ENCODE measurements at places on chromosomes 4 and X.
A peak's percentile ranks its signal among the peaks of the same experiment; 100 is the strongest.

- no peak for DNase-seq
Measured at GRCh38 chr4:81422595-81422994, 49.1 kb downstream of the RASGEF1B start.

- DNase-seq = peak; percentile 30
Measured at GRCh38 chr4:165458471-165458870, 79.7 kb downstream of the CPE start.

DNA sequence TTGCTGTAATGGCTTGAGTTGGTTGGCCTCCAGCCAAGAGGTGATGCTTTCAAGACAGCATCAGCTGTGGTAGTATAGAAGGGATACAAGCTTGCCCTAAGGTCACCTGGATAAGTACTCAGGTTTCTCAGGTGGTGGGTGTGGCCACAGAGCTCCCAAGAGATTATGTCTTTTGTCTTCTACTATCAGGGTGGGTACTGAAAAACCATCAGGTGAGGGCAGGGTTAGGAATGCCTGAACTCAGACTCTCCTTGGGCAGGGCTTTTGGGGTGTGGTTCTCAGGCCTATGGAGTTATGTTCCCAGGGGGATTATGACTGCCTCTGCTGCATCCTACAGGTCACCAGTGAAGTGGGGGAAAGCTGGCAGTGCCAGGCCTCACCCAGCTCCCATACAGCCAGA lies 654.6 kb upstream of the GALNT7 start:
- DNase-seq = no peak

DNA sequence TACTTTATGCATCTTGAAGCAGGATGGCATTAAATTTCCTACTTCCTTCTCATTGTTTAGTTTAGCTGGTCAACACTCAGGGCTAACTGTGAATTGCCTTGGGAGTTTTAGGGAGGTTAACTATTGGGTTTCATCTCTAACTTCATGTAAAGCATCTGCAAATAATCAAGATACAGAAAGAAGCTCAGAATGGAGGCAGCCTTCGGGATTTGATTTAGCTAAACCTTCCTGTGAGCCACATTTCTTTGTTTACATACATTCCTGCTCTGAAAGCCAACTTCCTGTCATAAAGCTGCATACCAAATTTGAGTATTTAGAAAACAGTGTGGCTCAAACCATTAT lies 131.7 kb upstream of the PCDH18 start:
- peak; percentile 33 for DNase-seq

DNA sequence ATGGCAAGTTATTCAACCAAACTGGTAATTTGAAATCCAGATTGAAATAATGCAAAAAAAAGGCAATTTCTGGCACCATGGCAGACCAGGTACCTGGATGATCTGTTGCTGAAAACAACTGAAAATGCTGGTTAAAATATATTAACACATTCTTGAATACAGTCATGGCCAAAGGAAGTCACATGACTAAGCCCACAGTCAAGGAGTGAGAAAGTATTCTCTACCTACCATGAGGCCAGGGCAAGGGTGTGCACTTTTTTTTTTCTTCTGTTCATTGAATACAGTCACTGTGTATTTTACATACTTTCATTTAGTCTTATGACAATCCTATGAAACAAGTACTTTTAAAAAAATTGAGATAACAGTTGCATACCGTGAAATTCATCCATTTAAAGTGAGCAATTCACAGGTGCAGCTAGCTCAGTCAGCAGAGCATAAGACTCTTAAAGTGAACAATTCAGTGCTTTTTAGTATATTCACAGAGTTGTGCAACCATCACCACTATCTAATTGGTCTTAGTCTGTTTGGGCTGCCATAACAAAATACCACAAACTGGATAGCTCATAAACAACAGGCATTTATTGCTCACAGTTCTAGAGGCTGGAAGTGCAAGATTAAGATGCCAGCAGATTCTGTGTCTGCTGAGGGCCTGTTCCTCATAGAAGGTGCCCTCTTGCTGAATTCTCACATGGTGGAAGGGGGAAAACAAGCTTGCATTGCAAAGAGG lies 4.8 kb upstream of the MPP1 start:
- DNase-seq = no peak

GRCh38 chr4:109649872-109650271 lies 53.4 kb downstream of the CASP6 start:
- DNase-seq = no peak

DNA sequence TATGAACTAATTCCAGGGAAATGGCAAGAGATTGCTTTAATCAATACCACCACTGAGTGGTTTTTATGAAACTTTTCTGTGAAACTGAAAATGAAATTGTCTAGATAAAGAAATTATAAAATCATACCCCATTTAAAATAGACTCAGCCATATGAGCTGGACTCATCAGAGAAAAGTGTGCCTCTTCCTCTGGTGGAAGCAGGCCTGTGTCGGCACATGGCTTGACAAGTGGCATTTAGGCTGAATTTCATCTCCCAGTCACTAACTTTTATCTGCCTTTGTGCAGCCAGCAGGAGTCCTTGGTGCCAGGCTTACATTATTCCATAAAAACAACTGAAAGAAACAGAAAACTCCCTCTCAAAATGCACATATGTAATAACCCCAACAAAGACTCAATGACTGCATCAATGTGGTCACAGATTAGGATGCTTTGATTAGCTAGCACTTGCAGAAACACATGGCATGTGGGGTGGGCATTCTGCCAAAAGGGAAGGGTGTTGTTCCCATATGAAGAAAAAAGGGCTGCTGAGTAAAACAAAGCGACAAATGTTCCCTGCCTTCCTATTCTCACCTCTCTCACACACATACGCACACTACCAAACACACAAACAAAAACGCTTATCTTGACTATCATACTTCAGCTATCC lies 232.3 kb downstream of the PABPC4L start:
- peak; percentile 1 for DNase-seq

DNA sequence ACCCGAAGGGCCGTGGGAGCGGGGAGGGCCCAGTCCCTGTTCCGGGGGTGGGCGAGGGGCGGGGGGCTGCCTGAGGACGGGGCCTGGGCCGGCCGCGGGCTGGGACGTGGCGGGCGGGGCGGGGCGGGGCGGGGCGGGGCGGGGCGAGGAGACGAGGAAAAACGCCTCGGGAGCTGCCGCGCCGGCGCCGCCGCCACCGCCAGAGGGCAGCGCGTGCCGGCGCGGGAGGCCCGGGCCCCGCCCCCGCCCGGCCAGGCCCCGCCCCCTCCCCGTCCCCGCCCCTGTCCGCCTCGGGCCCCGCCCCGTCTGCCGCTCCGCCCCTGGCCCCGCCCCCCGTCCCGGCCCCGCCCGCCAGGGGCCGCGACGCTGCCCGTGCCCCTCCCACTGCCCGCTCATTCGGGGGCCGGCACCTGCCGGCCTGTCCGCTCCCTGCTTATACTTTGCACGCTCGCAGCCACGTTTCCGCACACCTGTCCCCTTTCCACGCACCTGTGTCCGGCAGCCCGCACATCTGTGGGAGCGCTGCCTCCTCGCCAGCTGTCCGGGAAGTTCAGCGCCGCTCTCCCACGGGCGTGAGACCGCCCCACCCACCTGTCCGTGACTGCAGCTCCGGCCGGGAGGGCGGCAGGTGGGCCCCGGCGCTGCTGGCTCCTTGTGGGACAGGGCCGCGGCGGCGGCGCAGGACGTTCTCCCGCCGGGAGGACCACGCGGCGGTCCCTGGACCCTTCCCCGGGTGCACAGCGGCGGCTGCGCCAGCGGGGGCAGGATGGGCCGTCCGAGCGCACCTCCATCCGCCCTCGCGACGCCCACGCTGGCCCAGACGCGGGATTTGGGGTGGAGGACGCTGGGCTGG lies 1.7 kb upstream of the FGFRL1 start:
- DNase-seq = peak; percentile 95

GRCh38 chr4:139746431-139747171 lies 81.0 kb downstream of the MGST2 start:
- no peak for DNase-seq

GRCh38 chr4:88240297-88240714 lies 44.1 kb downstream of the PPM1K start:
- DNase-seq = no peak

DNA sequence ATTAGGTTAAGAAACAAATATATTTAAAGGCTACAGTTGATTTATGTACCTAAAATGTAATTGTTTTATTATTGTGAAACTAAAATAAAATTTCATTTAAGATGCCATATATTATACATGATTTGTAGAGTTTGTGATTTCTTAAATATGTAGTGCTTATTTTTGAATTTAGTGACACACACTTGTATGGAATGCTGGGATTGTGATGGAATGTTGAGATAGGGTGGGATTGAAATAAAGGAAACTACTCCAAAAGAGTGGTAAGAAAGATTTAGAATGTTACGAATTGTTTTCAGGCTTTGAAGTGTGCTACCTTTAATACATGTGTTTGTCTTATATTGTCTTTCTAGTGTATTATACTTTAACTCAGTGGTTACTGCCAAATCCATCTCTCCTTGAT lies 330.3 kb upstream of the PITX2 start:
- no peak for DNase-seq

DNA sequence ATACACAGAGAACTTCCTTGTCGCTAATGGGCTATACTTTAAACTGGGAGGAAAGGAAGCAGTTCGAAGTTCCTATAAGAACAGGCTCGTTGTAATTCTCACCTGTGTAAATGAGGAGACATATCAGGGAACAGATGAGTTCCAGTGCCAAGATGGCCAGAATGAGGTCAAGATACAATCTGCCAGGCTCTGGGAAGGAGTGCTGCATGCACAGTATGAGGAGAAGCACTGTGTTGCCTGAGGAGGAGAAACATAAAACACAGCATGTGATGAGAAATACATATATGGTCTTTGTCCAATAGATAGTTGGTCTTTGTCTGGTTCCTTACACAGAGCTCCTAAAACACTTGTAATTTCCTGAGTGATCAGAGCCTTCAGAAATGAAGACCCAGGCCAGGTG lies 24.3 kb downstream of the TMEM192 start:
- no peak for DNase-seq

GRCh38 chrX:2889045-2889605 lies 40.0 kb downstream of the ARSD start:
- no peak for DNase-seq

GRCh38 chr4:126869967-126870366 lies 762.8 kb upstream of the INTU start:
- DNase-seq = no peak

GRCh38 chrX:63128509-63128908 lies 222.6 kb downstream of the SPIN4 start:
- DNase-seq = peak; percentile 64

DNA sequence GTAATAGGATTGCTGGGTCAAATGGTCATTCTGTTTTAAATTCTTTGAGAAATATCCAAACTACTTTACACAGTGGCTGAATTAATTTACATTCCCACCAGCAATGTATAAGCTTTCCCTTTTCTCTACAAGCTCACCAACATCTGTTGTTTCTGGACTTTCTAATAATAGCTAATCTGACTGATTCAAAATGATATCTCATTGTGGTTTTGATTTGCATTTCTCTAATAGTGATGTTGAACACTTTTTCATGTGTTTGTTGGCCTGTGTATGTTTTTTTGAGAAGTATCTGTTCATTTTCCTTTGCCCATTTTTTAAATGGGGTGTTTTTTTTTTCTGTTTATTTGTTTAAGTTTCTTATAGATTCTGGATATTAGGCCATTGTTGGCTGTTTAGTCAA lies 659.0 kb upstream of the GNPDA2 start:
- no peak for DNase-seq

DNA sequence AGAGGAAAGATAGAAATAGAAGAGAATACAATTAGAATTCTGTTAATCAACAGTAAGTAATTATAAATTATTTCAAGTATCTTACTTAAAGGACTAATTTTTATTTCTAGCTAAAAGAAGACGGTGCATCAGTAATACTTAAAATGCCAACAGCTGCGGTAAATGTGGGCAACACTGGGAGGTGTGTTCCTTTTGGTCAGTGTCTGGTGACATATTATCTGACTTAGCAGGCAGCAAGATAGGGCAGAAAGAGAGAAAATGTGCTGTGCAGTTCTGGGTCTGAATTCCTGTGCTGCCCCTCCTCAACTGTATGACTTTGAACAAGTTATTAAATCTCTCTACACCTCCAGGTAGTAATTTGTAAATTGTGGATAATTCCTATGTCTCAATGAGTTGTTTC lies 120.6 kb downstream of the ZNF827 start:
- no peak for DNase-seq

DNA sequence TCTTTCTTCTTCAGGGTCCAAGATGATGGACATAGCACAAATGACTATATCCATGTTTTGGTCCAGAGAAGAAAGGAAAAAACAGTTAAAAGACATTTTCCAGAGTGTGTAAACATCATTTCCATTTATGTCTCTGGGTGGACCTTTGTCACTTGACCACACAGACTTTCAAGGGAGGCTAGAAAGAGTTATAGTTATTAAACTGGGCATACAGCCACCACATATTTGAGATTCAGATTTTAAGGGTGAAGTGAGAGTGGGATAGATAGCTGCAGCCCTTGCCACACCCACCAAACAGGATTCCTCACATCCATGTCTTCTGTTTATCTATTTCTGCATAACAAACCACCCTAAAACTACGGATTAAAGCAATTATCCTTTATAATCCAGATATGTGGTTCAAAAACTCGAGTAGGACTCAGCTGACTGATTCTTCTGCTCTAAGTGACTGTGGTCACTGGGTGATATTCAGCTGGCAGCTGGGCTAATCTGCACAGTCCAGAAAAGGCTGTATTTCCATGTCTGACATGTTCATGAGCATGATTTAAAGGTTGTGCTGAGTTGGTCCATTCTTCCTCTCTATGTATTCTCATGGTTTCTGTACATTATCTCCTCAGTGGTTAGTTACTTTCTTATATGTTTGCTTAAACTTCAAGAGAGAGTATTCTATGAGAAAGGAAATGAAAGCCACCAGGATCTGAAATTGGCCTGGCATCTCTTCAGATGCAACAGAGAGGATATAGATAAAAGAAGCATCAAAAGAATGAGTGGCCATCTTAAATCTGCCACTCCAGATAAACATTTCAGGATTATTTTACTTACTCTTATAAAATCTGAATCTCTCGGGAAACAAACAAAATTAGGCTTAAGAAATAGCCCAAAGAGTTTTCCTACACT lies 459.8 kb upstream of the CTSO start:
- no peak for DNase-seq

DNA sequence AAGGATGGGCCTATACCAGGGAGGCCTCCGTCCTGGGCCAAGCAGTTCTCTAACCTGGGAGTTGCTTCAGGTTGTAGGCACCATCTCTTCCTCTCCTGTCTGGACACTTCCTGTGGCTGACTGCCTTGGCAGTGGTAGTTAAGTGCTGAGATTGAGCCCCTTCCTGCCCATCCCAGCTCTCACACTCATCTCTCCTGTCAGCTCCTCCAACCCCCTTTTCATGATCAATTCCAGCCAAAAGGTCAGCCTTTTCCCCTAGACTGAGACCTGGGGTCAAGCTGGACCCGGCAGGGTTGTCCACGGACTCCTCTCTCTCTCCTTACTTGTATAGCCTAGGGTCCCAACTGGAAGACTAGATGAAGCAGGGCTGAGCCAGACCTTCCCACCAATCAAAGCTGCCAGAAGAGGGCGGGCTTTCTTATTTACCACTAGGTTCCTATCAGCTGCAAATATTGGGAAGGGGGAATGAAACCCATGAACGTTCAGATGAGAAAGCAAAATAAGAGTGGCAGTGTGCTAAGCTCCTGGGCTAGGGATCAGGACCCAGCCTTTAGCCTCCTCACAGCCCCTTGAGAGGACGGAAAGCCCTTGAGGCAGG lies 34.5 kb downstream of the KDM5C start:
- DNase-seq = peak; percentile 13

Measured in DMS53 (cell line).